ENCODE measurements at places on chromosomes 7 and 10.

GRCh38 chr10:52484206-52485065, 170.4 kb downstream of the DKK1 start:
- DNase-seq = no peak

DNA sequence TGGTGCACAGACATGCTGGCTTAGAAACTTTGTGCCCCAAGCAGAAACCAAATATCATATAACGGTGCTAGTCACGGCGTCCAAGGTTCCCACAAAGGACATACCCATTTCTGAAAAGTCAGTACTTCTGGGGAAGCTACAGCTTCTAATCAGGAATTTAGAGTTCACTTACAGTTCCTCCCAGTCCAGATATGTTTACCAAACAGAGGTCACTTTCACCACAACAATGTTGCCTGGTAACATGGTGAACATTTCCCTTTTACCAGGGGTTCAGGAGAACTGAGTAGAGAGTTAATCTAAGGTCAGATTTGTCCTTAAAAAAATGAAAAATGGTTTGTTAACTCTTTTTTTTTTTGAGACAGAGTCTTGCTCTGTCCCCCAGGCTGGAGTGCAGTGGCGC, 265.9 kb upstream of the MKLN1 start:
- no peak for DNase-seq

GRCh38 chr7:34062341-34062740, 157.0 kb downstream of the BMPER start:
- no peak for DNase-seq

DNA sequence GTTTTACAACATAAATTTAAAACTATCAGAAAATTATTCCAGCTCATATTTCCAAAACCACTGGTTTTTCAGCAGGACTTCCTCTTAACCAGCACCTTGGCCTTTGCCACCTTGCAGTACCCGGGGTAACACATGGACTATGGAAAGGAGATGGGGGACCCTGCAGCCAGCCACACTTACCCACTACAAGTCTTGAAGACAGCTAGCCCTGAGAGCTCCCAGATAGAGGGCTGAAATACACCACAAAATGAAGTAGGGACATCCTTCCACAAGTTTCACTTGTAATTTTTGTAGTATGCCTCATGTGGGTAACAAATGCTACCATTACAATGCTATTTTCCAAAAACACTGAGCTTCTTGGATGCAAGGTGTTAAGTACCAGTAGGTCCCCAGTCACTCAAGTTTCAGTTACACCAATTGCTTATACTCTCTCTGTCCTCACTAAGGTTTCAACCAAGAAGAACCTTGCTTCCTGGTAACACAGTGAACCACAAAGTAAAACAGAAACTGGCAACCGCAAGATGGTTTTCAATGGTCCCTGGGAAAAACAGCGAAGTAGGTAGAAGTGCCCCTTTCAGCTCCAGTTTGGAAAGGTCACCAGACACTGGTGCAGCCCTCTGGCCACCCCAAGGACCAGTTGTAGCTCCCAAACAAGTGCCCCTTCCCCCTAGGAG, 110.9 kb downstream of the SGMS1 start:
- DNase-seq = no peak

GRCh38 chr7:65953001-65953720, 28.9 kb downstream of the GUSB start:
- no peak for DNase-seq

- DNase-seq = no peak
Measured at GRCh38 chr10:79239275-79239779, 107.9 kb upstream of the PPIF start.

DNA sequence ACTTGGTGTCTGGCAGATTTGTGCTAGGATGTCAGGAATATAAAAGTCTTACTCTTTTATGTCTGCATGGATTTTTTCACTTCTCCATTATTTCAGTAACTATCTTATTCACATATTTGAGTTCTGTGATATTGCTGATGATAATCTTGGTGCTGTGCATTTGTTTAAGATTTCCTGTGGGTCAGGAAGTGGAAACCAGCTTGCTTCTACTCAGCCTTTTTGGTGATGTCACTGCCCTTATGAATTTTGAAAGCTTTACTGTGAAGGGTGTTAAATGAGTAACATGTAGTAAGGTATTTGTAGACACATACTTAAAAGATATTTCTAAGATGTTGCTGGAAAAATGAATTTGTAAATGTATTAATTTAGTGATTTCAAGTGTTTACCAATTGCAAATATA, 69.5 kb upstream of the VOPP1 start:
- no peak for DNase-seq
